ENCODE measurements at places on chromosomes 1 and 21. TPM values are rescaled to one million over a fixed set of nuclear protein-coding genes. Genes with fewer than 3 reads are reported as not detected.

MFAP2 gene
- 8.4 TPM for total RNA-seq

FTCD gene
- 1.0 TPM for total RNA-seq

DNA sequence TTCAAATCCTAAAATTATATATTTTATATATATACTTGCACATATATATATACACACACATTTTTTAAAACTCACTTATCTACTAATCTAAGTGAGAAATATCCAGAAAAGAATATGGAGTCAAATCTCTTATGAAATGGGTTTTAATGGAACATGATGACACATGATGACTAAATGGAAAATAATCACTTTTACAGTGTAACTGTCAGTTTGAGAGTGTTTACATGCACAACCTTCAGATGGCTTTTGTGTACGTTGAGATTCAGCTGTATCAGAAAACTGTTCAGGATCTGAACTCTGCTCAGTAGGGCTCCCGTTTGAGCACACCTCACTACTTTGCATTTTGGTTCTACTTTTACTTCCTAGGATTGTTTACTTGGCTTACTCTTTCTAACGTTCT, 189.8 kb downstream of the DNAH14 start:
- no peak overlapping the region for H3K27ac ChIP-seq
- no peak for DNase-seq

DNA sequence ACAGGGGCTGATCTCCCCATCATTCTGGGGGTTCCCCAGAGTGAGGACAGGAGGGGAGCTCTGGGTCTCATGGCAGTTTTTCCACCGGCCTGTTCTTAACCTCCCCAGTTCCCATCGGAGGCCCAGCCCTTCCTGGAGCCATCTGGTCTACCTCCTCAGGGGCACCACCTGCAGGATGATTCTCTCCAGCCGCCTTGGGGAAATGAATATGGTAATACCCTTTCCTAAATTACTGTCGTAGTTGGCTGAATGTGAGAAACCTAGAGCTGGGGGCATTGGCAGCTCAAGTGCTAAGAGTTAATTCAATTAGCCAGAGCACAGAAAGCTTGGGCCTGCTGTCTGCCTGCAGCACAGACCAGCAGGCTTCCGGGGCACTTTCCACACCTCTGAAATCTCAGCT, 64.9 kb downstream of the TAS1R2 start:
- no peaks in the 10 kb centered on the region for H3K27me3 ChIP-seq
- no peak overlapping the region for H3K4me3 ChIP-seq
- no peaks in the 10 kb centered on the region for H3K36me3 ChIP-seq
- no peak overlapping the region for H3K27ac ChIP-seq
- no peaks in the 10 kb centered on the region for H3K4me1 ChIP-seq

DNA sequence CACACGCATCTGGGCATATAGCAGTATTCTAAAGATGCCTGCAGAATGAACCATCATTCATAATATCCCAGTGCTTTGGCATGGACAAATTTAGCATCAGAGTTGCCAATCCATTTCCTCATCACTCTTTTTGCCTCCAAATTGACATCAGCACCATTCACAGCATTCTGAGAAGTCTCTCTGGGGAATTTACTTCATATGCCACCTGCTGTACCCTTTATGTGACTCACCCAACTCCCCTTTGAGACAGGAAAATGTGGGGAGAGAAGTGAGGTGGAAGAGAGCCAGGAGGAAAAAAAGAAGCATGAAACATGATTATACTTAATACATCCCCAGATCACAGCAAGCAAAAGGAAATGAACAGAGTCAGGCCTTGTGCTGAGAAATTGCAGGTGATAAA, 37.4 kb downstream of the RAB3B start:
- H3K27me3 ChIP-seq: no peaks in the 10 kb centered on the region
- no peak for DNase-seq
- H3K4me3 ChIP-seq: no peak overlapping the region
- H3K36me3 ChIP-seq: no peaks in the 10 kb centered on the region
- no peaks in the 10 kb centered on the region for H3K4me1 ChIP-seq
